Fibroblast of mammary gland (primary cell): ENCODE measurements at places on chromosomes 4 and X.

DNA sequence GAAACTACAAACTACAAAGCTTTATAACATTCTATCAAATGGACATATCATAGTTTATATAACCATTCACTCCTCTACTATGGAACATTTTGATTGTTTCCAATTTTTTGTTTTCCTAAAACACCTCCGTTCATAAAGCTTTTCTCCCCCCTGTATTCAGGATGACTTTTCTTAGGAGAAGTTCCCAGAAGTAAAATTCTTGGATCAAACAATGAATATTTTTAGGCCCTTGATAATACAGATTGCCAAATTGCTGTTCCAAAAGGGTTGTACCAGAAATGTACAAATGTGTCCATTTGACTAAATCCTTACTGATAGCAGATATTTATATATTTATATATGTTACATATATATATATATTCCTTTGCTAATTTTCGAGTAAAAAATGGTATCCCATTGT lies 77.8 kb downstream of the GPC3 start:
- DNase-seq = no peak

DNA sequence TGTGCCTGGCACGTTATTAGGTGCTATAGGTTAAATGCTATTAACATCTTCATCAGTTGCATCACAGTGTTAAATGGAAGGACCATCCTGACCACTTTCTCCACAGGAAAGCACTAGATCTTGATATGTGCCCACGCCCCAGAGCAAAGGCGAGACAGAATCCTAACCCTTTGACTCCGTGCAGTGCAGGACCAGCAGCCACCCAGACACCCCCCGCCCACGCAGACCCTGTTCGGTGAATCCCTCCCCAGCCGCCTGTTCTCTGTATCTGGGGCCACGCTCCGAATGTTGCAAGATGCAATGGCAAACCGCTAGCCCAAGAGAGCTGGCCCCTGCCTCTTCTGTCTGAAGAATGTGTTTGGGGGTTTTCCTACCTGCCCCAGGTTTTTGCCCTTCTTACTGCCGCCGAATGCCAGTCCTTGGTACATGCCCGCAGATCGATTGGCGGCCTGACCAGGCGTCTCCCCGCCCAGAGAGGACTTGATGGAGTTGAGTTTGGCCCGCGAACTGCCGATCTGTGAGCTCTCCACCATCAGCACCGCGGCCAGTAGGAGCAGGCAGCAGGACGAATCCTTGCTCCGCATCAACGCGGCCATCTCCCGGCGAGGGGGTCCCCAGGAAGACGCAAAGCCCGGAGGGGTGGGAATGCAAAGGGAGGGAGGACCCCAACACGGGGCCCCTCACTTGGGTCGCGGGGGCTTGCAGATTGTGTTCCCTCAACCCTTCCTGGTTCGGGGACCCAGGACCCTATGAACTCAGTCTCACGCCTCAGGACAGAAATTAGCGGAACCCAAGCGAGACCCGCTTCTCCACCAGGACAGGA lies 906 bp downstream of the DKK2 start:
- peak; percentile 27 for DNase-seq

DNA sequence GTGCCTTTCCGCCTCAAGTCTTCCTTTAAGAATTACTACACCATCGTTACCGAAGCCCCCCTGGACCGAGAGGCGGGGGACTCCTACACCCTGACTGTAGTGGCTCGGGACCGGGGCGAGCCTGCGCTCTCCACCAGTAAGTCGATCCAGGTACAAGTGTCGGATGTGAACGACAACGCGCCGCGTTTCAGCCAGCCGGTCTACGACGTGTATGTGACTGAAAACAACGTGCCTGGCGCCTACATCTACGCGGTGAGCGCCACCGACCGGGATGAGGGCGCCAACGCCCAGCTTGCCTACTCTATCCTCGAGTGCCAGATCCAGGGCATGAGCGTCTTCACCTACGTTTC lies 2.2 kb downstream of the PCDH10 start:
- DNase-seq = no peak

DNA sequence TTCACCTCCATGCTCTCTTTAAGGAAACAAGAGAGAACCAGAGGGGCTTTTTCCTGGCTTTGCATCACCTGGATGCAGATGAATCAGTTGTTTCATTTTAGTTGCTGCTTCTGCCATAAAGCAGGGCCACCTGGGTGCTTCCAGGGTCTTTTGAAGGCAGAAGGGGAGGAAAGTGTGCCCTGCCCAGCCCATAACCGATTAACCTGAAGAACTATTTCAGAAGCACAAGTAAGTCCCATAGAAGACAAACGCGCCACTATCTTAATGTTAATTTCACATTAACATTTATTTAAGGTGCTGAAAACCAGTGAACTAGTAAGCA lies 32.1 kb downstream of the IRF2 start:
- DNase-seq = no peak

DNA sequence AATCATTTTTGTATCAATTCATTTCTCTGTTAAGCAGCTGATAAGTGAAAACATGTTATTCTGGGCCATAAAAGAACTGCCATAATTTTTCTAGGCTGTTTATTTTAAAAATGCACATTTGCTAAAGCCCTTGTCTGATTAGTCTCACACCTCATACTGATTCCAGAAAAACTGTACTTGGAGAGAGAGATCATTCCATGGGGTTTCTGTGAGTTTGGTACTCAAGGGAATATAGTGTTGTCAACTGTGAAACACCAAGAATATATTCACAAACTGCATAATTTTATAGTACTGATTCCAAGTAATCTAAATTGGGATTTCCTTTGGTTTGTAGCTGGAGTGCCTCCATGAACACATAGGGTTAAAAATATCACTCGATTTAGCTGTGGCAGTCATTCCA lies 547.6 kb downstream of the RPA4 start:
- DNase-seq = no peak

- DNase-seq = peak; percentile 99
Observed at GRCh38 chr4:8393593-8394038, 46.9 kb downstream of the ACOX3 start.

GRCh38 chrX:13906093-13906492 lies 89.2 kb upstream of the GPM6B start:
- no peak for DNase-seq

GRCh38 chr4:74110670-74111069 lies 11.7 kb upstream of the CXCL2 start:
- no peak for DNase-seq

GRCh38 chr4:137623013-137623412 lies 90.7 kb upstream of the PCDH18 start:
- no peak for DNase-seq

- no peak for DNase-seq
Observed at GRCh38 chrX:85115252-85115651, 111.6 kb downstream of the APOOL start.

DNA sequence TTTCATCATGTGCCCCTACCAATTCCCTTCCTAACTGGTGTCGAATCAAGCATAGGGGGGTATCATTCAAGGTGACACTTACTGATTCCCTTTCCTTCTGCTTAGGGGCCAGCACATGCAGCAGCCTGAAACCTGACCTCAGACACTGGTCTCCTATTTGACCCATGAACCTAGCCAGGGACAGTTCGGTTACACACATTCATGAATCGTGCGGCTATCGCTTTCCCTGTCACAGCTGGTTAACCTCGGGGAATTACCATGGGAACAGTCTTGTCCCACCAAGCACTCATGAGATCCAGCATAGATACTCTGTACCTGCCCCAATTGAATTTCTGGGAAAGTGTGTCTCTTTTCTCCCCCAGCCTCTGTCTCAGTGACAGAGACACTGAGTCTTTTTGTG lies 140.4 kb downstream of the ZNF674 start:
- DNase-seq = no peak

DNA sequence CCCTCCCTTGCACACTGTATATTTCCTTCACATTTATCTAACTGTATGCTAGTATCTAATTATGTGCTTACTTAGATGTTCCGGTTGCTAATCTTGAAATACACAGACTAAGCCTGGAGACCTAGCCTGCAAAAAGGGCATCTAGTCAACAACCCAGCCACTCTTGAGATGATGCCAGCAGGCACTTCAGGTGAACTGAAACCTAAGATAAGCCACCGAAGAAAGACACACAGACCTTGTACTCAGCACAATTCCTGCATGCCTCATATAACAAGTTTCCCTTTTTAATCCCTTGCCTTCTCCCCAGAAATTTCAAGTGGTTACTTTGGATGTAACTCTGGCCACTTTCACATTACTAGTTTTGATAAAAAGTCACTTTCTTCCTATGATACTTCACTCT lies 2506.6 kb downstream of the ARAP2 start:
- no peak for DNase-seq

DNA sequence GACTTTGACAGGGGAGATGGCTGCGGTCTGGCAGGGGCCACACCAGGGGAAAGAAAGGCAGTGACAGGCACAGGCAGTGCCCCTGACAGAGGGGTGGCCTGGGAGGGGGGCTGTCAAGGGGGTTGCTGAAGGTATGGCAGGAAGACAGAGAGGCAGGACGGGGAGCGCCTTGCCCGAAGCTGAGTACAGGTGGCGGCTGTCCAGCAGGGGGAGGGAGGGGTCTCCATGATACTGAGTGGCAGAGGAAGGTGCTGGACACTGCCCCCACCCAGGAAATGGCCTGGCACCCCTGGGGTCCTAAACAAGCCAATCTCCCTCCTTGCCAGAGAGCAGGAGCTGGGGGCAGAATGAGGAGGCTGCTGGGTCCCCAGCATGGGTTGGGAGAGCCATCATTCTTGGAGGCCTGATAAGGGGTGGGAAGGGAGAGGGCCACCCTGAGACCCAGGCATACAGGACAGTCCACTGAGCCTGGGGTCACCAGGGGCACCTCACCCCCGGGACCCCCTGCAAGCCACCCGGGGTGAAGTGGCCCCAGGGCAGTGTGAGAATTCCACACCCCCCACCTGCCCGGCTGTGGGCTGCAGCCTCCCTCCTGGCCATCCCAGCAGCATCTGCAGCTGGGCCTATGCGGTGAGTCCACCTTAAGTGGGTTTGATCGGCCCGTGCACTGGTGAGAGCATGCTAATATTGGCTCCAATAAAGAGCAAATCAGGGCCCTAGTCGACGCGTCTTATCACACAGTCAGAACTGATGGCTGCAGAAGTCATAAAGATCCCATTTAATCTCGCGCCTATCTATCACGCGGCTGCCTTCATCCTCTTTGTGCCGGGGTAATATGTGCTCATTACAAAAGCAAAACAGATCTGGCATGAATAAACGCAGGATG lies 108.5 kb downstream of the FAM53A start:
- no peak for DNase-seq

- no peak for DNase-seq
Observed at GRCh38 chrX:73076838-73077237, 2.5 kb downstream of the PABPC1L2A start.

- peak; percentile 2 for DNase-seq
Observed at GRCh38 chr4:75429208-75429607, 85.0 kb downstream of the RCHY1 start.

- peak; percentile 6 for DNase-seq
Observed at GRCh38 chr4:24729119-24729730, 66.1 kb upstream of the SOD3 start.

DNA sequence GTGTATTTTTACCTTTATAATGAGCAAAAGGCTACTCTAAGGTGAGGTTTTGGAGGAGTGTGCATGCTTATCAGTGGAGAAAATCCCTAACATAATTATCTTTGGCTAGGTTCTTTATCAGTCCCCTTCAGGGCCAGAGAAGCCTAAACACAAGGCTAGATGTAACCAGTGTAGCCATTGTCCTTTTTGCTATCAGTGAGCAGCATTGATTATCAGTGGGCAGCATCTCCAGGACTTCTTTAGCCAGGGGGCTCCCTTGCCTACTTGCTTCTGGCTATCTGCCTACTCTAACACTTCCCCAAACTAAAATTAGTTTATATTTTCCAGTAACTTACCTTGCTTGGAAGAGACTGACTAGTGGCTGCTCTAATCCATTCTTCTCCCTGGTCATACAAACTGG lies 595.6 kb downstream of the TRAM1L1 start:
- DNase-seq = no peak

- DNase-seq = no peak
Observed at GRCh38 chr4:3469386-3470243, 6.5 kb downstream of the DOK7 start.

DNA sequence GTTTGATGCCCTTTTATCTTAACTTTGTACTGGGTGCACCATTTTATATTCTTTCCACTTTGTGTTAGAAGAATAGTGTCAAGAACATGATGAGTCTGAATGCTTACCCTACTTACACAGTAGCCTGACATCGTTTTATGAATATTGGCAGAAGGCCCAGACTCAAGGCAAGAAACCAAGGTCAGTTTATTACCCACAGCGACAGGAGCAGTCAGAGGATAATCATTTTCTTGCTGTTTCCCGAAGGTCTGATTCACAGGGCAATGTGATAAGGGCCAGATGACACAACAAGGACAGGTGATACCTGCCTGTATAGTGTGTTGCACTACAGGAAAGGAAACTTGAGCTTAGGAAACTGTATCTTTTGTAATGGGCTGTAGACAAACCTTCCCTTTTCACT lies 417.4 kb downstream of the SPOCK3 start:
- no peak for DNase-seq

GRCh38 chr4:139416073-139416673 lies 37.7 kb upstream of the RAB33B start:
- peak; percentile 67 for DNase-seq

GRCh38 chr4:1593458-1593857 lies 90.7 kb downstream of the FAM53A start:
- DNase-seq = no peak

GRCh38 chr4:89069481-89069880 lies 12.5 kb upstream of the FAM13A start:
- no peak for DNase-seq

GRCh38 chr4:17475481-17475880 lies 36.4 kb downstream of the QDPR start:
- peak; percentile 44 for DNase-seq

DNA sequence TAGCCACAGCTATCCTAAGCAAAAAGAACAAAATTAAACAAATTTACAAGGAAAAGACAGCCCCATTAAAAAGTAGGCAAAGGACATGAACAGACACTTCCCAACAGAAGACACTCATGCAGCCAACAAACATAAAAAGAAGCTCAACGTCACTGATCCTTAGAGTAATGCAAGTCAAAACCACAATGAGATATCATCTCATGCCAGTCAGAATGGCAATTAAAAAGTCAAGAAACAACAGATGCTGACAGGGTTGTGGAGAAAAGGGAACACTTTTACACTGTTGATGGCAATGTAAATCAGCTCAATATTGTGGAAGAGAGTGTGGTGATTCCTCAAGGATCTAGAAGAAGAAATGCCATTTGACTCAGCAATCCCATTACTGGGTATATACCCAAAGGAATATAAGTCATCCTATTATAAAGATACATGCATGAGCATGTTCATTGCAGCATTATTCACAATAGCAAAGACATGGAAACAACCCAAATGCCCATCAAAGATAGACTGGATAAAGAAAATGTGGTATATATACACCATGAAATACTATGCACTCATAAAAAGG lies 163.0 kb upstream of the TET2 start:
- no peak for DNase-seq

- DNase-seq = peak; percentile 63
Observed at GRCh38 chr4:30716158-30716557, 4.0 kb upstream of the PCDH7 start.

- no peak for DNase-seq
Observed at GRCh38 chr4:160319221-160319867, 1216.5 kb downstream of the RAPGEF2 start.

- DNase-seq = no peak
Observed at GRCh38 chr4:53841711-53842110, 222.7 kb downstream of the CHIC2 start.

GRCh38 chr4:164359881-164360280 lies 394.1 kb upstream of the SMIM31 start:
- no peak for DNase-seq

GRCh38 chr4:176540814-176541213 lies 221.0 kb downstream of the SPCS3 start:
- no peak for DNase-seq

GRCh38 chrX:54811301-54811885 lies 3.8 kb downstream of the MAGED2 start:
- no peak for DNase-seq
